ENCODE measurements at places on chromosomes 6 and 20.

DNA sequence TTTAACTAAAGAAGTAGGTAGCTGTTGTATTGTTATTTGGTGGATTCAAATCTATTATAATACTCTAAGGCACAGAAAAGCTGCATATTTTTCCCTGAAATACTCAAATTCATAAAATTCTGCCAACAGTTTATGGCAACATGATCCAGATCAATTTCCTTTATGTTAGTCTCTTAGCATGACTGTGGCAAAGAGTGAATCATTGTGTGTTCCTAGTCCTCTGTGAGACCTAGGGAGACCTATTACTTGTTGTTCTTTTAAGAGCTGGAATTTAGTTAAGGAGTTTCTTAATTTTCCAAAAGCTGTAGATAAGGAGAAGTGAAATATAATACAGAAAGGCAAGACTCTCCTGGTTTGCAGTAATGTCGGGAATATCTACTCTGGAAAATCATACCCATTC, 149.6 kb downstream of the RIMS1 start:
- no peak for DNase-seq

DNA sequence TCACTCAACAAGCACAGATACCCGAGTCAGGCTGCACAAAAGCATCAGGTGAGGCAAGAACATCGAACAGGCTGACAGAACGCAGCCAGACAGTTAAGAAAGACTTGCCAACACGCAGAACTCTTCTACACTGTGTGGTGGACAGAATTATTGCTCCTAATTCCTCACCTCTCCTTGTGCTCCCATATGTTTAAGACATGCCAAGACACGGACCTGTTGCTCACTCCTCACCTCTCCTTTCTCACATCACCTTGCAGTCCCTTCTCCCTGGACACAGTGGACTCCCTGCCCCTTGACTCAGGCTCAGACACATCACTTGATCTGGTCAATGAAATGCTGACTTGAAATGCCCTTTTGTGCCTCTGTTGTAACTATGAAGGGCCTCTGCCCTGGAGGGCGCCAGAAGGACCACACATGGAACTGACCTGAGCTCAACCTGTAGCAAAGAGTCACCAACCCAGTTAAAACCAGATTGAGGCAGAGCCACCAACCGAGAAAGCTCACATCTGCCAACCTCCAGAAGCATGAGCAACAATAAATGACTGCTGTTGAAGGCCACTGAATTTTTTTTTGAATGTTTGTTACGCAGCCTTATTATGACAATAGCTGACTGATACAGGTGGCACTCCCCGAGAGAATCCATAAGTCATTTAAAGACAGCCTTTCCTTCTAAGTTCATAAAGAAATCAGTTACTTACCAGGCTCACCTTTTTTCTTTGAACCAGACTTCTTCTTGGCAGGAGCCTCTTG, 24.0 kb downstream of the RRBP1 start:
- no peak for DNase-seq

GRCh38 chr6:33185190-33185589, 7.1 kb downstream of the COL11A2 start:
- no peak for DNase-seq

DNA sequence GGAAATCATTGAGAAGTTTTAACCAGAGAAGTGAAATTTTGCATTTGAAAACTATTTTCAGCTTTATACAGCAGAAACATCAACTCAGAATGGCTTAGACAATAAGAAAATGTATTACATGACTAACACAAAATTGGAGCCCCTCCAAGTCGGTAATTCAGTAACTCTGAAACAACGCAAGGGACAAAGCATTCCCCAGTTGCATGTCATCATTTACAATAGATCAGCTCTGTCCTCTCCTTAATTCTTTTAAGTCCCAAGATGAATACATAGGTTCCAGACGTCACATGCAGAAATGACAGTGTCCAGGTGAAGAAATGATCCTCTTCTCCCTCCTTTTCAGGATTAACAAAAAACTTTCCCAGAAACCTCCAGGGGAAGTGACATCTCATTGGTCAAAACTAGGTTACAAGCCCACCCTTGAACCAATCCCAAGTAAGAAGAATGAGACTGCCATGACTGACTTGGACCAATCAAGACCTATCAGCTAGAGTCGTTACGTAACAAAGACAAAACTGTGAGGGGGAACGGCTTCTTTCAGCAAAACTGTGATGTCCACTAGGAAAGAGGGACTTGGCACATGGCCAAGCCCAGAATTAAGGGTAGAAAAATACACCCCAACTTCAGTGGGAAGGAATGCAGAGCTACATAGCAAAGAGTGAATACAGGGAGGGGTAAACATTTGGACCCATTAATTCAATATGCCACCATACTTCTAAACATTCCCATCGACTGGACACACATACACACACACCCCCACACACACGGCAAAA, 149.8 kb upstream of the PRND start:
- DNase-seq = no peak

DNA sequence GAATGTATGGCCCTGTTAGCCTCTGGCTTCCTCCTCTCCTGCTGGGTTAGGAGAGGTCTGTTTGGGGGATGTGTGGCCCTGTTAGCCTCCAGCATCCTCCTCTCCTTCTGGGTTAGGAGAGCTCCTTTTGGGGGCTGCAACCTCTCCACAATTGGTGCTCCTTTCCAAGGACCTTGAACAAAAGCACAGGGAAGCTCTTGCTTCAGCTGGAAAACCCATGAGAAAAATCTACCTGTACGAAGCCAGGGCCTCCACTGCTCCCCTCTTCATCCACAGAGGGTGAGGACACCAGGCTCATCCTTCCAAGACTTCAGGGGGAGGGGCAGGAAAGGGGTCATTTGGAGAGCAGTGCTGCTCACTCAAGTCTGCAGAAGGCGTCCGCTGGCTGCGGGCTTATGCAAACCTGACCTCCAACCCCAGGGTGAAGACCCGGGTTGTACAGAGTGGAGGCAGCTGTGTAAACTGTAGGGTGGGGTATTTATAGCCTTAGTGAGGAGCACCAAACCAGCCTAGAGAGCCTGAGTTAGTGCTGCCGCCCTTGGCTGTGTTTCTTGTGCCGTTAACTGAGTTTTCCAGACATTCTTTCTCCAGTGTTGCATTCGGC, 62.1 kb downstream of the SLC24A3 start:
- DNase-seq = no peak

GRCh38 chr6:90233994-90234393, 62.6 kb downstream of the BACH2 start:
- DNase-seq = no peak

Measured in brain (organoid and tissue), 16 donors.